ENCODE measurements at places on chromosomes 16 and 17. TPM values are rescaled to one million over a fixed set of nuclear protein-coding genes. Genes with fewer than 3 reads are reported as not detected.

DNA sequence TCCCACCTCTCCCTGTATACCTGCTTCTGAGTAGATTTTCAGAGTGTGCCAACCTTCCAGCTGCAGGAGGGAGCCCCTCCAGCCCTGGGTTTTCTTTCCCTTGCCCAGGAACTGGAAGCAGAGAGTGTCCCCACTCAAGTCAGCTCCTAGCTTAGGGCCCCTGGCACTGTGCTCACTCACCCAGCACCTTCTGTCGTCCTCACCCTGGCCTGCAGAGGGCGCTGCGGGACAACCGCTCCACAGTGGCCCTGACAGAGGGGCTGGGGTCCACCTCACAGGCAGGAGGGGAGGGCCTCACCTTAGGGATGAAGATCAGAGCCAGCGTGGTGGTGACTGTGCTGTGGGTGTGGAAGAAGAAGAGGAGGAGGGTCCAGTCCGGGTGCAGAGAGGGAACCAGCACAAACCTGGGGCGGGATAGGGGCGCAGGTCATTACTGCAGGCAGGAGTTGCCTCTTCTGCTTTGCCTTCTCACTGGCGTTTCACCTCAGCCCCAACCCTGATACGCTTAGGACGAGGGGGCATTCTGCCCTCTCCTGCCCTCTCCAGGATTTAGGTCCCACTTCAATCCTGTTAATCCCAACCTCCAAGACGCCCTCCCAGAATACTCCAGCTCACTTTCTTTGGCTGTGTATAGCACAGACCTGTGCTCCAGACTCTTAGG, 10.0 kb downstream of the GPR179 start:
- no peak overlapping the region for H3K27ac ChIP-seq
- no peak for DNase-seq
- peaks cover 15% of the 10 kb centered on the region for H3K27me3 ChIP-seq
- no peaks in the 10 kb centered on the region for H3K4me1 ChIP-seq
- no peak overlapping the region for H3K4me3 ChIP-seq

The TSPOAP1 gene
- total RNA-seq, result 21.0 TPM

The RND2 gene
- 0.78 TPM for total RNA-seq

DNA sequence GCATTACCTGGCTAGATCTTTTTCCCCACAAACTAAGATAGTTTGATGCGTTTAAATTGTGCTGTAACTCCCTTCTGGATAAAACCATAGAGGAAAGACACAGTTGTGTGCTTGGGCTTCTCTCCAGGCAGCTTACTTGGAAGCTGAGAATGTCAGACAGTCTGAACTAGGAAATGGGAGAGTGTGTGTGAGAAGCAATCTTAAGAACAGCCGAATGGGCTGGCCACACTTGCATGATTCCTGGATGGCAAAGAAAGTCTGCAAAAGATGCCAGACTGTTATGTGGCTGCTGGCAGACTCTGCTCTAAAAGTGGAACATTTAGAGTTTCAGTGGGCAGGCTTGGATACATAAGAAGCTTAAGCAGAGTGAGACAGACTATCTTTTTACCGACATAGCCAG, 384.3 kb upstream of the PSMD7 start:
- H3K27me3 ChIP-seq, result no peaks in the 10 kb centered on the region
- no peaks in the 10 kb centered on the region for H3K36me3 ChIP-seq
- H3K27ac ChIP-seq, result no peak overlapping the region
- DNase-seq, result no peak

- H3K4me1 ChIP-seq, result no peaks in the 10 kb centered on the region
- H3K27ac ChIP-seq, result no peak overlapping the region
- no peak for DNase-seq
- H3K4me3 ChIP-seq, result no peak overlapping the region
Measured at GRCh38 chr16:68202091-68202519, 33.8 kb downstream of the ESRP2 start.

- H3K4me3 ChIP-seq, result no peak overlapping the region
- no peaks in the 10 kb centered on the region for H3K36me3 ChIP-seq
- H3K27ac ChIP-seq, result no peak overlapping the region
- H3K27me3 ChIP-seq, result no peaks in the 10 kb centered on the region
- DNase-seq, result no peak
- no peaks in the 10 kb centered on the region for H3K4me1 ChIP-seq
Measured at GRCh38 chr16:49095539-49095938, 186.1 kb downstream of the CBLN1 start.

The RASD1 gene
- total RNA-seq, result 39.2 TPM

DNA sequence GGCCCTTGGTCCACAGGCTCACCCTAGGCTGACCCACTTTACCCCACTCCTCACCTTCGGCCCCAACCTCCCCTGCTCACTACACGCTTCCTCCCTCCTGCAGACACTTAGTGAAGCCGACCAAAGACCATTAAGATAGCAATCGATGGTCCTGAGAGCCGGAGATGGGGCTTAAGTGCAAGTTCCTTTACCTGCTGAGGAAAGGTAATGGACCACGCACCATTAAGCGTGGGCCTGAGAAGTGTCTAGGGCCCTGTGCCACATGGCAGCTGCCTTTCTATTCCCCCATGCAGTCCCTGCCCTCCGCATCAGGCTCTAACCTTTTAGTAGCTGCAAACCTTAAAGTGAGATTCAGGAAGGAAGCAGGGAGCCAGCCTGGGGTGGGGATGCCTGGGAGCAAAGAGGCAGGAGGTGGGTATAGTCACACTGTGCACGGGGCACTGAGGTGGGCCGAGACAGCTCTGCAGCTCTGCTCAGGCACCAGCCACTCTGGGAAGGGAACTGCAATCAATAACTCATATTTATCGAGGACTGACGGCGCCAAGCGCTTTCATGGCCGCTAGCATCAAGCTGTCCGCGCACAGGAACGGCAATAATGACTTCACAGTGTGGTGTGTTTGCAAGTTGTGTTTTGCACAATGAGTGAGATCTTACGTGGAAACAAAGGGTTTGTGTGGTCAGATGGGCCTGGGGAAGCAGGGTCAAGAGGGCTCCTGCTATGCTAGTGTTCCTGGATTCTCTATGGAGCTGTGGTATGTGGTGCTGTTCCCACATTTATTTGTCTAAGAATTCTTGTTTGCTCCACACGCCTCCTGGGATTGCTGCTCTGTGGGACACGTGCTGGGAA, 84.9 kb upstream of the CDC42EP4 start:
- H3K36me3 ChIP-seq, result no peaks in the 10 kb centered on the region
- H3K4me1 ChIP-seq, result no peaks in the 10 kb centered on the region
- no peak overlapping the region for H3K27ac ChIP-seq
- no peak for DNase-seq
- no peaks in the 10 kb centered on the region for H3K27me3 ChIP-seq
- no peak overlapping the region for H3K4me3 ChIP-seq

The IGF2BP1 gene
- not detected for total RNA-seq

The LDHD gene
- 10.7 TPM for total RNA-seq

Measured in upper lobe of right lung (tissue), 1 donor.